ENCODE measurements at places on chromosomes 4 and X.

DNA sequence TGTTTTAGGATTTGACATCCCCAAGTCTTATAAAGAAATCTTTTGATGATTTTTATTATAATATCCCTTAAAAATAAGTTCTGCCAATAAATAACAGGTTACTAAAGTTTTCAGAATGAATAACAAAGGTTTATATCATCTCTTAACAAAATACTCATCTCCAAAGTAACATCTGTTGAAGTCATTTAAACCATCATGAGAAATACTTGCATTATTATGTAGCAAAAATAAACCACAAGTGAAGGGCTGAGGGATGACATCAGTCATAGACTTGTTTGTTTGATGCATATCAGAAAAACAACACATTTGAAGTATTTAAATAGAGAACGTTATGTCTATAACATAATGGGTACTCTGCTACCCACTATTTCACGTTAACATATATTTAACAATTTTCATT is 114.9 kb downstream of the SPOCK3 start:
- DNase-seq: no peak

GRCh38 chrX:80808881-80809411 is 731 bp downstream of the BRWD3 start:
- DNase-seq: no peak

DNA sequence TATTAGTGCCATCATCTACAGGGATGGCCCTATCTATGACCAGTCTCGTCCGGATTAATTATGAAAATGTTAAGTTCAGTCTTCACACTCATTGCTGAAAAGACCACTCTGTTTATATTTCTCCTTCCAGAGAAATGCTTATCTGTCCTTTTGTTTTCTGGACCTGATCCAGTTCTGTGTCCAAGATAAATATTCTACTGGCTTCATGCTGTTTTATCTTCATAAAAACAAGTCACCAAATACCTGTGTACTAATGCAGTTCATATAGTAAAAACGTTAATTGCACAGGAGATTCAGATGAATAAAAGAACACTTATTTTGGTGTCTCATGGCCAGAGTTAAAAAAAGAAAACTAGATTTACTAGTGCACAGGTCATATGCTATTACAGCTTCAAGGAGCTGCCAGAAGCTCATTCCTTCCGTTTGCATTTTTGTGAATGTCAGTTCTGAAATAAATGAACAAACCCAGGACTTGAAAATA is 17.3 kb downstream of the FNIP2 start:
- no peak for DNase-seq

- DNase-seq: no peak
These were observed 25.1 kb upstream of the MXD4 start for GRCh38 chr4:2286904-2287593.

- no peak for DNase-seq
These were observed 53.1 kb downstream of the CHRNA9 start for GRCh38 chr4:40388239-40388638.

GRCh38 chr4:103754844-103755243 is 35.1 kb upstream of the TACR3 start:
- peak; percentile 36 for DNase-seq

GRCh38 chr4:65845199-65845773 is 175.0 kb upstream of the EPHA5 start:
- no peak for DNase-seq

DNA sequence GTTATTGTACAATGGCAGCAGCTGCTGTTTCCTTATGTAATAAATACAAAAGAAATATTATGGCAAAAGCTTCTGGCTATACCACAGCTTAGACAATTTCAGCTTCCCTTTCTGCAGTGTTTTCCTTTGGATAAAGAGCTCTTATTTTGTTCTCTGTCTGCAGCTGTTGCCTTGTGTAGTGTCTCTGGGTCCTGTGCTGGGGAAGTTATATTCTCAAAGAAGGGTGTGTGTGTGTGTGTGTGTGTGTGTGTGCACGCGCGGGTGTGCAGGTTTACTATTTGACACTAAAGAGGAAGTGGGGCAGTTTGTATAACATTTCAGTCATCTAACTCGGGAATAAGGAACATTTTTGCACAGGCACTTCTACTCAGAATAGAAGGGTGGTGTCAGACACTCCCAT is 83.6 kb downstream of the REPS2 start:
- no peak for DNase-seq

- no peak for DNase-seq
These were observed 291.9 kb upstream of the VCX3A start for GRCh38 chrX:6826856-6827255.

GRCh38 chr4:148216866-148217814 is 225.1 kb downstream of the NR3C2 start:
- no peak for DNase-seq

GRCh38 chr4:176262243-176262642 is 6.8 kb downstream of the ASB5 start:
- no peak for DNase-seq

- no peak for DNase-seq
These were observed at the start of gene KLF8 for GRCh38 chrX:56232221-56233082. TSS of gene KLF8 (plus strand) at chrX:56232356. CDS start at chrX:56233335, 979 bp downstream.

GRCh38 chrX:48003367-48003757 is 427 bp downstream of the ZNF182 start:
- no peak for DNase-seq

- DNase-seq: no peak
These were observed 8.9 kb downstream of the EIF4E start for GRCh38 chr4:98919996-98920395.

GRCh38 chr4:54017308-54017707 is 47.1 kb downstream of the CHIC2 start:
- DNase-seq: no peak

DNA sequence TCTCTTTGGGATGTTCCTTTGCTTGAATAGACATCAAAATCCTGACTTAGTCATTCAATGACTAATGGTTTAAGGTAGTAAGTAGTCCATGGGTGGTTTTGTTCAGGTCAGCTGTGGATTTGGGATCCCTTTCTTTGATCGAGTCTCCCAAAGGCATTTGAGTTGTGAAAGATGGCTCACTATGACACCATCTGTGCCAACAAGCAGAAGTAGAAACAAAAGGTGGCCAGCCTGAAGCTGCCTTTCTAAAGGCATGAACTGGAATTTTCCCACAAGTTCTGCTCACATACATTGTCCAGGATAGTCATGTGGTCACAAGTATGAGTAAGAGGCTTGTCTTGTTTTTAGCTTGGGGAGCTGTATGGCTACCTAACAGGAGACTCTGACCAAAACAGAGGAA is 129.9 kb downstream of the CCNG2 start:
- DNase-seq: no peak

- no peak for DNase-seq
These were observed 19.7 kb upstream of the SOX3 start for GRCh38 chrX:140524556-140524955.

DNA sequence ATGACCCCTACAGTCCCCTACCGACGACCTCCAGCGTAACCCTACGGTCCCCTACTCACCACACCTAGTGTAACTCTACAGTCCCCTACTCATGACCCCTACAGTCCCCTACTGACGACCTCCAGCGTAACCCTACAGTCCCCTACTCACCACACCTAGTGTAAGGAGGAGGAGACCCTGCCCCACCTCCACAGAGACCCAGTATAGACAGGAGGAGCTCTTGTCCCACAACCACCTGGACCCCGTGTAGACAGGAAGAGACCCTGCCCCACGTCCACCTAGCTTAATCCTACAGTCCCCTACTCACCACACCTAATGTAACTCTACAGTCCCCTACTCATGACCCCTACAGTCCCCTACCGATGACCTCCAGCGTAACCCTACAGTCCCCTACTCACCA is 26.9 kb downstream of the CSF2RA start:
- DNase-seq: no peak

DNA sequence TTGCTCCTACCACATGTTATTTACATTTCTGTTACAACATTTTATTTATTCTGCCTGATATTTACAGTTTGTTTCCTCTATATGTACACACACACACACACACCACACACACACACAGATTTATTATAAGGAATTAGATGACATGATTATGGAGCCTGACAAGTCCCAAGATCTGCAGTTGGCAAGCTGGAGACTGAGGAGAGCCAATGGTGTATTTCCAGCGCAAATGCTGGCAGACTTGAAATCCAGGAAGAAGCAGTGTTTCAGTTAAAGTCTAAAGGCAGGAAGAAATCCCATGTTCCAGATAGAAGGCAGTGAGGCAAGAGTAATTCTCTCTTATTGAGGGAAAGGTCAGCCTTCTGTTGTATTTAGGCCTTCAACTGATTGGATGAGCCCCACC is 1.8 kb upstream of the KLHL4 start:
- DNase-seq: no peak

- DNase-seq: no peak
These were observed 7.3 kb downstream of the PGK1 start for GRCh38 chrX:78111140-78111931.

DNA sequence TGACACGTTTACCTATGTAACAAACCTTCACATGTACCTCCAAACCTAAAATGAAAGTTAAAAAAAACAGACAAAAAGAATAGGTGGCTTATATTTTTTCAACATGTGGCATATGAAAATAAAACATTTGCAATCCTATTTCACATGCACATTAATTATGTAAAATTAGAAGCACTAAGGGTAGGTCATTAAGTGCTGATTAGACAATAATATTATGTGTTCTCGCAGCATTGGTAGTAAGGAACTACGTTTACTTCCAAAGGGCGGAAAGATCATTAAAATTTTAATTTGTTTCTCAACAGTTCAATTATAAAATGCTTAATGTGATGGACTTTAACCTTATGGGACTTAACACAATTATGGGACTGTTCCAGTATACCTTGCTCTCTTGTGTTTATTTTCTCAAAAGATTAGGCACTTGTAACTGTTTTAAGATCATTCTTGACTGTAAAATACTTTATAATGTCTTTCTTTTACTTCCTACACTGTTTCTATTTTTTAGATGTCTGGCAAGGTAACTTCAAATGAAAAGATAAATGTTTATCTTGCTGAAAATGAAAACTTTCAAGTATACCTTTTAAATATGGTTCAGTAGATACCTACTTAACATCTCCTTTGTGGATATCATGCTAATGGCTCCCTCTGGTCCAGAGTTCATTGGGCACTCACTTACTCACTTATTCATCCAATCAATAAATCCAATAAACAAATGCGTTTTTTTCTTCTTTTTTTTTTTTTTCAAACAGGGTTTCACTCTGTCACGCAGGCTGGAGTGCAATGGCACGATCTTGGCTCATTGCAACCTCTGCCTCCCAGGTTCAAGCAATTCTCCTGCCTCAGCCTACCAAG is 202.0 kb downstream of the ARAP2 start:
- DNase-seq: no peak

DNA sequence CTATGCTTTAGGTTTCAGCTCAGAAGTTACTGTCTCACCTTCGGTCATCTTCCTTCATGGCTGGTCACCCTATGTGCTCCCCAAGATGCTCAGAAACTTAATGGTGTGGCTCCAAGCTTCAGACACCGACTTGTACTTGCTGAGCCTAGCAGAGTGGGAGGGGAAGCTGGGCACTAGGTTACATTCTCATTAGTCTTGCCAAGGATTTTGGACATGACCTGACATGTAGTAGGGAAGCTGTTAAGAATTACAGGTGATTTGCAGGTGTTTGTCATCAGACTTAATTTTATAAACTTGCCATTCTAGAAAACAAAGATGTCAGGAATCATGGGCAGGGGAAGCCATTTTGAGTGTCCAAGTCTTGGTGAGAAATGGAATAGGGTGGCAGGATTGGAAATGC is 72.4 kb downstream of the CCNG2 start:
- DNase-seq: no peak

GRCh38 chr4:41064953-41065352 is 149.4 kb downstream of the APBB2 start:
- no peak for DNase-seq

- DNase-seq: no peak
These were observed 939.4 kb downstream of the C4orf33 start for GRCh38 chr4:130035391-130035790.

DNA sequence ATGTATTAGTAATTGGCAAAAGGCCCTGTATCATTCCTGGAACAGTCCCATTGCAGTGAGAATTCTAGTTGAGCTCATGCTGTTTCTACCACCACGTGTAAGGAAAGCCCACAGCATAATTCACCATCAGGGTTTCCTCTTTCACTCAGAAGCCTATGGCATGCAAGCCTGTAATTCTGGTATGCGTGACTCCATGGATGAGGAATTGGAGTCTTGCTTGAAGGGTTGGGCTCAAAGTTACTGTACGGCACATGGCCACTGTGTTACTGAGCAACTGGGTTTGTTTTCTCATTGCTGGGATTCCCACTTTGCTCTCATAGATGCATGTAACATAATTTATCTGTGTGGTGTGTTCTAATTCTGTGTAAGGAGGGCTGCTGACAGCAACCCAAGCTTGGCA is 132.3 kb upstream of the NR3C2 start:
- DNase-seq: no peak

- DNase-seq: no peak
These were observed 61.7 kb upstream of the HDAC8 start for GRCh38 chrX:72634331-72634730.

DNA sequence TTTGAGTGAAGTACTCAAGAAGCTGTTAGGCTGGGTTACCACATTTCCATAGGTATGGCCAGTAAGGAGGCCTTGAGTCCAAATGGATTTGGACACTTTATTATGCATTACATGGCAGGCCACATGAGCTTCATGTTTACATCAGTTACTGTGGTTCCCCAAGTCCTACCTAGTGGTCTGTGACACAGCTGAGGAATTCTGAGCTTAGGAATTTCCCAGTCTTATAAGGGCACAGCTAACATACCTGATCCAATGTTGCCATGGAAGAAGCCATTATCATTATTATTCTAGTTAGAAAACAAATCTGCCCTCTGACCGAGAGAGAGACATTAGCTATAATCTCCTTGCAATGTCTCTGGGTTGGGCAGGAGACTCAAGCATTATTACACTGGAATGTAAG is 174.4 kb upstream of the NUDT10 start:
- no peak for DNase-seq

GRCh38 chr4:88967883-88968331 is 89.1 kb downstream of the FAM13A start:
- DNase-seq: no peak

DNA sequence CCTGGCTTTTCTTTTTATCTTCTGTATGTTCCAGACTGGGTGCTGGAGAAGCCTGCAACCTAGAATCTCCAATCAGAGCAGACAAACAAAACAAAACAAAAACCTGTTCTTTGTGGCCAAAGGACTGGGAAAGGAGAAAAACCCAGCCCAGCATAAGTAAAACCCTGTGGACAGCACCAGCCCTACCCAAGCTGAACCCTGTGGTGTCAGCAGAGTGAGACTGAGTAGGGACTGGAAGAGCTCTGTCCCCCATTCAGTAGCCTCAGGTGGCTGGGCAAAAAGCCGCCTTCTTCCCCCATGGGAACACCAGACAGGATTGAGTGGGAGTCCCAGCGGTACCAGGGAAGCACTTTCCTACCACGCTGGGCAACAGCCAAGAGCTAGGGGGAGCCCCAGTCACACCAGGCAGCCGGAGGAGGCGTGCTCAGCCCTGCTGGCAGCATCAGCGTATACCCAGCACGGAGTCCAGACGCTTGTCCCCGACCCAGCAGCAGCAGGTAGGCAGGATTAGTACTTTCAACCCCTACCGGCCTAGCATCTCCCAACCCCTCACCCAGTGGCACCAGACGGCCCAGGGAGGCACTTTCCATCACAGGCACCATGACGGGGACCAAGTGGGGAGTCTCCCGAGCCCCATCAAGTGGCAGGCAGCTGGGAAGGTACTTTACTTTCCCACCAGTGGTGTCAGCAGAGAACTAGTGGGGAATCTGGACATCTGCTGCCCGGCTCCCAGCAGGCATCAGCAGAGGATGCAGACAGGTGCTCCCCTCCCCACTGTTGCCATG is 8.6 kb upstream of the JADE3 start:
- DNase-seq: peak; percentile 45

GRCh38 chr4:6352031-6352692 is 82.5 kb downstream of the WFS1 start:
- no peak for DNase-seq
